ENCODE measurements at places on chromosomes 11 and 22.

DNA sequence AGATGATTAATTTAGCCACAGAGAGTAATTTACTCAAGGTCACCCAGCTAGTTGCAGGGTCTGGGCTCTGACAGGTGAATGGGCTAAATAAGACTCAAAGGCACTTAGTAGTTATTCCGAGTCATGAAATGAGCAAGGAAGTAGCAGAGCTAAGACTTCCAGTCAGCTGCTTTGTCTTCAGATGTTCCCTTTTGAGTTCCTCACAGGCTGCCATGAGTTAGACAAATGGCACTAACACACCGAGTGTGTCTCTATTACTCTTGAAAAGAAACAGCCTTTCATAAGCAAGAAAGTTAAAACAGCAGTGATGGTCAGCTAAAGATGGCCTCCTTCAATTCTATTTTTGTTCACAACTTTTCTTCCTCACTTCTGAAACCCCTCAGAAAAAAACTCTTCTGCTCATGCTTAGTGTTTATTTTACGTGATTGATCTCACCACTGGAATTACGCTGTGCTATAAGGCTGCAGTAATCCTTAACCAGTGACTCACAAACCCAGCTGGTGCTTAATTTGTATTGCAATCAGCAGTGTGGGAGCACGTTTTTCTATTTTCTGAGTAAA lies 389.1 kb downstream of the AASDHPPT start:
- no peak for DNase-seq

- peak; percentile 31 for DNase-seq
These were observed 188.2 kb upstream of the TBCEL start for GRCh38 chr11:120835601-120836228.

DNA sequence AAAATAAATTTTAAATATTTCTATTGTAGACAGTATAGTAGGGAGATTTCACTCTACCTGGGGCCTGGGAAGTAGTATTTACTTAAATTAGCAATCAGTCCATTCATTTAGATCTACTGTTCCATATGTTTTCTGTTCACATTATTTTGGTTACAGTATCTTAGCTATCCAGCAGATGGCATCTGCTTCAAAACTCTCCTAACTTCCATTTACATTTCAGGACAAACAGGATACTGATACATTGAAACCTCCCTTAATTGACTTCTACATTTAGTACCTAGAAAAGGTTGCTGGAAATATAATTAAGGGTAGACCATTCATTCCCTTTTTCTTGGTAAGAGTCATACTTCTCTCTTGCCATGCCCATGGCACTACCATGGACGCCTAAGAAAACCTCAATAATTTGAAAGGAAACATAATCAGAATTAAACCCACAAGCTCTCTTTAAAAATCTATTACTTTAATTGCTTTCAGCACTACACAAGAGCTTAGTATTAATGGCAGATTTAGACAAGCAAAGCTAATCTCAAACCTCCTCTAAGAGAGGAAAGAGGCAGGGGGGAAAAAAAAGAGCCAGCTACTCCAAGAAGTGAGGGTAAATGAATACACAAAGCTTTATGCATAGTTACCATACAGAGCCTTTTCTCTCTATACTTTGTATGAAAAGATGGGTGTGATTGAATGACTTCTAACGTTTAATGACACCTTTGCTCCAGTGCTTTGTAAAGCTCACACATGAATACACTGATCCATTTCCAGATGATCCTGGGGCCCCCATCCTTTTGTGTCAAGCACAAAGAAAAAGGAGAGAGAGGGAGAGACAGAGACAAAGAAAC lies 131.2 kb upstream of the MTMR2 start:
- DNase-seq: no peak

DNA sequence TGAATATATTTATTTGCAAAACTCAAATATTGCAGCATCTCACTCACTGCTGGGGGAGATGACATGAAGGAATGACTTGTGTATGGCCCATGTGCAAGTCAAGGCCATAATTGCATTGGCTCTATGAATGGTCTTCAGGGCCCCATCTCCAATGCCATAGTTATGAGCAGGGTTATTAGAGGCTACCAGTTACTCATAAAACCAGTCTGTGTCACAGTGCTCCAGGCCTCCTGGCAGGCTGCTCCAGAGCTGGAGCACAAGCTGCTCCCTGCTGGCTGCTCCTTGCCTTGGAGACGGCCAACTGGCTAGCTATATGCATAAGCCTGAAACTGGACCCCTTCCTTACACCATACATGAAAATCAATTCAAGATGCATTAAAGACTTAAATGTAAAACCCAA lies 145.7 kb downstream of the TRPC6 start:
- no peak for DNase-seq

DNA sequence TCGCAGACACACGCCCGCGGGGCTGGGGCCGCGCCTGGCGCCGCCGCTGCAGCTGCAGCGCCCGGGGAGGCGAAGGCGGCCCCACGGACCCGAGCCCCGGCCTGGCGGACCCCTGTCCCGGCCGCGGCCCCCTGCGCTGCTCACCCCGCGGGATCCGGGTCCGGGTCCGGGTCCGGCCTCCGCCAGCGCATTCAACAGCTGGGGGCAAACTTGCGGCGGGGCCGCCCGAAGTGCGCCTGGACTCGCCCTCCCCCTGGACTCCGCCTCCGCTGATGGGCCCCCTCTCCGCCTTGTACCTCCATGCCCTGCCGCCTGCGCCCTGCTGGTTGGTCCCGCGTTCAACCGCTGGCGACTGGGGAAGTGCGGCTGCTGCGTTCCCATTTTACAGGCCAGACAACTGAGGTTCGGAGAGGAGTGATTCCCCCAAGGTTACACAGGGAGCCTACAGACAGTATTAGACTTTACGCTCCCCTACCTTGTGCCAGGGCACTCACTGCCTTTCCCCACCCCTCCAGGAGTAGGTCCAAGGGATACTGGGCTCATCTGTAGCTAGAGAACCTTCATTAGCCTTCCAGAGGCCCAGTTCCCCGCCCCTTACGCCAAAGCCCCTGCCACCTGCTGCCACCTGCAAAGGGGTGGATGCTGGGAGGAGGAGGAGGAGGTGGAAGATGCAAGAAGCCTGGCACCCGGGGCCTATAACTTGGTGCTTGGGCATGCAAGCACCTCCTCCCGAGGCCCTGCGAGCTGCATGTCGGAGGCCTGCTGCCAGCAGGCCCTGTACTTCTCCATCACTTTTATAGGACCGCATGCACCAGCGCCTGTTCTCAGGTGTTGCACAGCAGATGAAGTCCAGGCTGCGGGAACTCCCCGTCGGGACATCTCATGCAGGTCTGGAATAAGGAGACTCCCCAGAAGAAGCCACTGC lies 694 bp upstream of the ELFN2 start:
- DNase-seq: no peak

- DNase-seq: no peak
These were observed 4.3 kb downstream of the CLTCL1 start for GRCh38 chr22:19287076-19287707.

DNA sequence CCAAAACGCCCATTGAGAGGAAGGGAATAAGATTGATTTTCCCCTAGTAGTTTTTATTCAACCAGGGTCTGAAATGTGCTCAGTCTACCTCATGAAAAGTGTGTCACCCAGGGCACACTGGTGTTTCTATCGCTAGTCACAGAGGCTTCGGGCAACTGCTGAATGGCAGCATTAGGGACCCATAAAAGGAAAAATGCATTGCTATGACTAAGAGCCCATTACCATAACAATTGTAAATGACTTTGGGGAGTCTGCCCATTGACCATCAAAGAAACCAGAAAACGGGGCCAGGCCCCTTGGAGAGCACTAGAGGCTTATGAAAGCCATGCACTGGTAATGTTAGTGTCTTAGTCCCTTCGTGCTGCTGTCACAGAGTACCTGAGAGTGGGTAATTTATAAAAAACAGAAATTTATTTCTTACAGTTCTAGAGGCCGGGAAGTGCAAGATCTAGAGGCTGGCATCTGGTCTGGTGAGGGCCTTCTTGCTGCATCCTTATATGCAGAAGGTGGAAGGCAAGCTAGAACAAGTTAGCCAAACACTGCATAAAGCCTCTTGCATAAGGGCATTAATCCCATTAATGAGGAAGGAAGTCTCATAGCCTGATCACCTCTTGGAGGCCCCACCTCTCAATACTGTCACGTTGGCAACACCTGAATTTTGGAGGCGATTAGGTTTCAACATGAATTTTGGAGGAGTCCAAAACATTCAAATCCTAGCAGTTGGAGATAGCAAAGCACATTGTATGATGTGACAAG lies 306.7 kb downstream of the ST3GAL4 start:
- no peak for DNase-seq

- no peak for DNase-seq
These were observed 59.4 kb upstream of the A4GALT start for GRCh38 chr22:42780070-42780540.

GRCh38 chr11:20050551-20051333 lies 109.5 kb downstream of the DBX1 start:
- DNase-seq: no peak

- DNase-seq: no peak
These were observed 89.1 kb upstream of the CRYBB3 start for GRCh38 chr22:25110596-25110845.

DNA sequence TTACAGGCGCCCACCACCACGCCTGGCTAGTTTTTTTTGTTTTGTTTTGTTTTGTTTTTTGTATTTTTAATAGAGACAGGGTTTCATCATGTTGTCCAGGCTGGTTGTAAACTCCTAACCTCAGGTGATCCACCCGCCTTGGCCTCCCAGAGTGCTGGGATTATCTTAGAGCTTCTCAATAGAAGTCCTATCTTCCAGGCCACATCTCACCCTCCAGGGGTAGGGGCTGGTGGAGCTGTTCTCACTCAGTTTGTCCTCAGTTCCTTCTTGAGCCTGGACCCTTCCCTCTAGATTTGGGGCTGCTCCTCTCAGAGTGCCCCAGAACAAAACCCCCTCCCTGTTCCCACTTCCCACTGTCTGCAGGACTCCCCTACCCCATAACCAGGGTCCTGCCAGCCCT lies 31.3 kb downstream of the BCR start:
- DNase-seq: no peak

- peak; percentile 19 for DNase-seq
These were observed 23.8 kb downstream of the LRRC10B start for GRCh38 chr11:61532134-61533038.

DNA sequence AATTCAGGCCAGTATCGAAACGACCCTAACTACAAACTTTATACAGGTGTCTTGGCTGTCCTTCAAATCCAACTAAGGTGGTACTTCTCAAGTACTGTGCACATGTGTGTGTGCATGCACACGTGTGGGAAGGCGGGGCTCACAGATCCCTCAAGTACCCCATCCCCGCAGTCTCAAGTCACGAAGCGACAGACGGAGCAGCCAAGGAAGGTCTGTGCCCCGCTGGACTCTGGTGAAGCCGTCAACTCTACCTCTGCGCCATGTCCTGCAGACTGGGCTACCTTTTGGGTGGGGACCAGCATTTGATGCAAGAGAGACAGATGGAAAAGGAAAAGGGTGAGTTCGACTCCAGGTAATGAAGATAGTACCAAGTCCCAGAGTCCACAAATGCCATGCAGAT lies 169.0 kb downstream of the CRYBB2 start:
- no peak for DNase-seq

- no peak for DNase-seq
These were observed 151.4 kb downstream of the BLID start for GRCh38 chr11:121964591-121964990.

- DNase-seq: no peak
These were observed 11.4 kb downstream of the KCNJ5 start for GRCh38 chr11:128902515-128903066.

DNA sequence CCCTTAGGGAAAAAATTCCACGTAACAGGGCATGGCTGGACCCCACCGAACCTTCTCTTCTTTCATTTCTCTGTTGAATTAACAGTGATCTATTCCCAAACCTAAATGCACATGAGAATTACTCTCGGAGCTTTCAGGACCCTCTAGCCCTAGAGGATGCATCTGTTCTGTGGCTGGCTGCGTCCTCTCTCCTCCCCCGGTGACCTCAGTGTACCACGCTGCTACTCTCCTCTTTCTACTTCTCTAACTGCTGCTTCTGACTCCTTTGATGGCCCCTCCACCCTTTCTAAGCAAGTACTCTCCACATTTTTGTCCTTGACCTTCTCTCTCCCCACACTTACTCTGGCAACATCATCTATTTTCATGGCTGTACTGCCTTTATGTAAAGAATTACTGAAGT lies 12.1 kb upstream of the APOA1 start:
- no peak for DNase-seq

DNA sequence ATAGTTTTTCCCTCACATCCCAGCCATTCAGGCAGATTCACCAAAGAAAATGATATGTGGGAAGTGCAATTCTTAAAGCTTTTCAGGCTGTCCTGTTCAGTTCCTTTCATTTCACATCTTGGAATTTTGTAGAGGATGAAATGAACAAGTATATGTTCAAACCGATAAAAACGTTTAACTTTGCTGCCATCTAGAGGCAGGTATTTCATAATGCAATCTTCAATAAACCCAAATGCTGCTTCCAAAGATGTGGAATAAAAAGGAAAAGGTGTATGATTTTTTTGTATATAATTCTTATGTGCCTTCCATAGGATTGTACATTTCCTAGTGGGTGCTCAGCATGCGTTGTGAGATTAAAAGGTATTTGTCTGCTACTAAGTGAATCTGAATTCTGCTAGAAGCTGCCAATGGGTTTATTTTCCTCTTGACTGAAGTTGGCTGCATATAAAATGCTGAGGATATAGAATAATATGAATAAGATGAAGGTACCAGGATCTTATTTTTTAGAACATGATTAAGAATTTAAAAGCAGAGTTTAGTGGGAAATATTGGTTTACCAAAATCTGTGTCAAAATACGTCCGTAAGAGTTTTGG lies 199.3 kb downstream of the PGR start:
- no peak for DNase-seq

- DNase-seq: no peak
These were observed 114.1 kb downstream of the RAB38 start for GRCh38 chr11:88061111-88061510.

- no peak for DNase-seq
These were observed 172.6 kb downstream of the WNT11 start for GRCh38 chr11:76033699-76034098.
